ENCODE measurements at places on chromosomes 7 and 10. TPM values are rescaled to one million over a fixed set of nuclear protein-coding genes. Genes with fewer than 3 reads are reported as not detected.
A peak's percentile ranks its signal among the peaks of the same experiment; 100 is the strongest.

GRCh38 chr10:60187691-60188090 lies 202.0 kb downstream of the ANK3 start:
- DNase-seq, result no peak

The FBXL13 gene
- total RNA-seq, result 2.5 TPM

- peak; percentile 64 for DNase-seq
Observed at GRCh38 chr7:27520815-27521790, 141.6 kb downstream of the HIBADH start.

The CYP3A4 gene
- total RNA-seq, result not detected

The PRTFDC1 gene
- total RNA-seq, result 4.7 TPM

DNA sequence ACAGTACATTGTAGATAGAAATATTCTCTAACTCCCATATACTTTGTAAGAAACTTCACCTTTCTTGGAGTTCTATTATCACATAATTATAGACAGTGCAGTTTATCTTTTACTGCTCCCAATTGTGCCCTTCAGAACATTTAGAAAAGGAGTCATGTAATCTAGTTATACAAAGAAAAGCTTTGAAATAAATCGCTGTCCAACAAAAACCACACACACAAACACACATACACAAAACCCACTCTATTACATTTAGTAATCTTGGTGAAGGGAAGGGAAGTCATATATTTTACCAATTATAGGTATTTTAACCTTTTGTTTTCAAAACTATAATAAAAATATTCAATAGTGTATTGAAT lies 26.9 kb downstream of the ARL4A start:
- no peak for DNase-seq

DNA sequence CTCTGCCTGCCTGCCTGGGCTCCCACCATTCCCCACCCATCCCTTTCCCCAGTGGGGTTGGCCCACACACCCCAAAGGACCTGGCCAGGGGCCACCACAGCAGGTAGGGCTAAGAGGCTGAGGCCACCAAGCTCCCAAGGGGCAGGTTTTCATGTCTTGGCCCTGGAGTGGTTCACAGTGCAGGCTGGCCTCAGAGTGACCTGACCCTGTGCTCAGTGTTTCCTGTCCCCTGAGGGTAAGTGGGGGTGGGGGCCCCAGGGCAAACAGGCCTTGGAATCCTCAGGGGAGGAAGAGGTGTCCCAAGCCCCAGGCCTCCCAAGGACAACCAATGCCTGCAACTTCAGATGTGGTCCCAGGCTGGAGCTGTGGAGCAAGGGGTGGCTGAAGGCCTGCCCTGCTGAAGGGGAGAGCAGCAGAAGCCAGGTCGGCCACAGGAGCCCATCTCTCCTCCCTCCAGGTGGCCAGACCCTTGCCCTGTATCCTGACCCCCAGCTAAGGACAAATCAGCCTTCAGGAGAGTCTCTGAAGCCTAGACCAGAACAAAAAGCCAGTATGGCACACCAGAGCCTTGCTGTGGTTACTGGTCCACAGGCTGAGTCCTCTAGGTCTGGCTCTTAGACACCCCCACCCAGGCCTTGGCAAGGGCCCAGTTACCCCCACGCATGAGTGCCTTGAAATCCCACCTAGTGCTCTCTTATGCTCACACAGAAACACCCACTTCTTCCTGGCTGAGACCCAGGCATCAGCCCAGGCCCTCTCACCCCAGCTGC lies 27.6 kb downstream of the POLL start:
- no peak for DNase-seq

GRCh38 chr10:3769556-3769955 lies 15.5 kb downstream of the KLF6 start:
- DNase-seq, result no peak

GRCh38 chr10:59177031-59177797 lies 771 bp downstream of the PHYHIPL start:
- DNase-seq, result no peak

The RTKN2 gene
- 0.22 TPM for total RNA-seq

GRCh38 chr7:88866265-88866863 lies 70.8 kb upstream of the TEX47 start:
- no peak for DNase-seq

- DNase-seq, result no peak
Observed at GRCh38 chr7:143960813-143961610, 6.4 kb downstream of the OR2F1 start.

- no peak for DNase-seq
Observed at GRCh38 chr7:91151916-91152315, 112.3 kb upstream of the FZD1 start.

- DNase-seq, result no peak
Observed at GRCh38 chr7:127961786-127962453, 69.3 kb downstream of the LRRC4 start.

The ANKRD16 gene
- 10.0 TPM for total RNA-seq

The ARF5 gene
- 81.7 TPM for total RNA-seq

The OR2A1 gene
- 0.22 TPM for total RNA-seq

The ATAD1 gene
- total RNA-seq, result 59.5 TPM

DNA sequence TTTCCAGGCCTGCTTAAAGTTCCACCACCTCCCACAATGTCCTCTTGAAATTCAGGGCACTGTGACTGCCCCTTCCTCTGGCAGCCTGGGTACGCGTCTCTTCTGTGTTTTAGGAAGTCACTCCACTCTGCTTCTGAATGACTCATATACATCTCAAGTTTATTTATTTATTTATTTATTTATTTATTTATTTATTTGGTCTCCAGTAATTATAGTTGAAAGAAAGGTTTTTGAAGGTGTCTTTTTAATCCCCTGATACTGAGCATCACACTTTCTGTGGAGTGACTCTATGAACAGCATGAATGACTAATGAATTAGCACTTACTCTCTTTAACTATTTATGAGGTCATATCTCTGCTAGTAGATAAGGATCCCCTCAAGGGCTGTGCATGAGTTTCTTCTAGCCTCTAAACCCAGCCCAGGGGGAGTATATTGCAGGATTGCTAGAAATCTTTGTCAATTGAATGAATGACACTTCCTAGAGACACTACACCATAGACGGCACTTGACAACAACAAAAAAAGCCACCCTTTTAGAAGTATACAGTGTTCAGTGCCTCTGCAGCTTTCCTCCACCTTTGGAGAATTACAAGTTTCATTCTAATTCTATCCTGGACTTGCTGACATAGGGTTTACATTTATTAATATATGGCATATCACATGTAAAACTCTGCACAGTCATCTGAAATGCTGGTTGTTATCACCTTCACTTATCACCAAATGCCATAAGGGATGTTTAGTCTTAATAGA lies 2.1 kb downstream of the MACC1 start:
- no peak for DNase-seq

DNA sequence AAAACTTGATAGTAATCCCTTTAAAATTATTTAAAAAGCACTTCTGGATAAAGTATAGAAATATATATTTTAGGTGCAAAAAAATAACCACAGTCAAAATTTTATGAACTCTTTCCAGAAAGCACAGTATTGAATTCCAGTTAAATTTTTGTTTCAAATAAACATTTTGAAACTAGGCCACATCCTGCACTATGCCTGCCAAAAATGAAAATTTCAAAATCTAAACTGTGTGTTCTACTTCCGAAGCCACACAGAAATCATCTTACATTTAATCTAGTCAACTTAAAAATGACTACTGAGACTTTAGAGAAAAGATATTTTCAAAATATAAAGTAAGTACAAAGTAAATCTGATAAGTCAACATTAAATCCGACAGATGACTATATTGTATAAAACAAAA lies 50.0 kb downstream of the MAGI2 start:
- DNase-seq, result no peak

DNA sequence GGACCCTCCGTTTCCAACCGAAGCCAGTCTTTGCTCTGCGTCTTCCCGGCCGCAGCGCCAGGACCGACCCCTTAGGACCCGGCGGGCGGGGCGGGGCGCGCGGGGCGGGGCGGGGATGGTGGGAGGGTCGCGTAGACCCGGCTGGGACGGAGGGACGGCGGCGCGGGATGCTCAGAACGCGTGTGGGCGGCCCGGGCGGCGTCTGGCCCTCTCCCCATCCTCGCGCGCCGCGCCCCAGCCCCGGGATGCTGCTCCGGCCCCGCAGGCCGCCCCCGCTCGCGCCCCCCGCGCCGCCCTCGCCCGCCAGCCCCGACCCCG lies at the start of gene UTF1:
Gene UTF1 (plus strand): TSS at position 174 of the 318 bp plus-strand sequence. CDS start 72 bp downstream, at position 246.
- DNase-seq, result no peak

DNA sequence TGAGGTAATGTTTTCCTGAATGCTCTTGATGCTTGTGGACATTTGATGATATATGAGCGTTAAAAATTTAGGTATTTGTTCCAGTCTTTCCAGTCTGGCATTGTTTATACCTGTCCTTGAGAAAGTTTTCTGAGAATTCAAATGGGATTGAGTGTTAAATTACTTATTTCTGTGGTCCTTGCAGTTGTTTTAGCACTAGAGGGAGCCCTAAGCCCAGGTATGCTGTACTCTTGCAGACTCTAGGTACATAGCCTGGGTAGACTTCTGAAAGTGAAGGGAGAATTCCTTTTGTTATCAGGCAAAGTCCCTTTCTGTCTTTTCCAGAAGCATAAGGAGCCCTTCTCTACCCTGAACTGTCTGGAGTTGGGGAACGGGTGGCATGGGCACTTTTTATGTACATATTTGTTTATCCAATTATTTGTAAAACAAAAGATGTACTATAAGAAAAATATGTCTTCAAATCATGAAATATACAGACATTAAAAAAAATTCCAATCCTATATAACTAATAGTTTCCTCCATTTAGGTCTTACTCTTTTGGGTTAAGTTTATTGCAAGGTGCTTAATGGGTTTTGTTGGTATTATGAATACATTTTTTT lies 262.1 kb downstream of the ATRNL1 start:
- DNase-seq, result no peak

- no peak for DNase-seq
Observed at GRCh38 chr7:37050801-37051200, 326.5 kb upstream of the AOAH start.

DNA sequence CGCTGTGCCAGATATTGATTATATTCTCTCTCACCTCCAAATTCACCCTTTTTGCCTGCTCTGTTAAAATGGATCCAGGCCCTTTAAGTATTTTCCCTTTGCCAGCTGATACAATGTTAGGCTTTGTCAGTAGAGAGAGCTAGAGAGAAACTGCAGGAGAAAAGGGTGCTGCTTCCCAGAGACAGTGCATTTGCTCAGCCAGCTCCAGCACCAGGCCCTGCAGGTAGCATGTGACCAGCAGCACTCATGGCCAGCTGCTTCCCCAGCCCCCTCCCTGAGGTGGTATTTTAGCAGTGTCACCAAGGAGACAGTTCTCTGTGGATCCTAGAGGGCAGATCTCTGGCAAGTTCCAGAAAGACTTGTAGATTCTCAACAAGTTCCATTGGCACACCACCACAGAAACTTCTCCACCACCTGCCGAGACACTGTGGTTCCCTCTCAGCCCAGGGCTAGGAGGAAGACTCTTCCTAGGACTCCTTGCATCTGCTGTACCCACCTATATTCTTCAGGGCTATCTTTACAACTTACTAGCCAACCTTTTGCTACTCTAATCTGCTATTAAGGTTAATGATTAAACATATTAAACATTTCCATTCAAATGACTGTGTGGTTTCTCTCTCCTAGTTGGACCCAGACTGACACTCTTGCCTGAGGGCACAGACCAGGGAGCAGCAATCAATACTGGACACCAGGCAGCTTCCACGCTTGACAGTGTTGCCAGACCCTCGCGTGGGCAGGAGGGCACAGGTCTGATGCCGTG lies 35.6 kb upstream of the ADAM12 start:
- no peak for DNase-seq

The FGL2 gene
- total RNA-seq, result 269 TPM

The TCAF2 gene
- 2.5 TPM for total RNA-seq

- DNase-seq, result no peak
Observed at GRCh38 chr7:139901901-139902300, 72.8 kb downstream of the TBXAS1 start.

The MET gene
- 60.7 TPM for total RNA-seq

- no peak for DNase-seq
Observed at GRCh38 chr10:115963848-115964247, 309.2 kb downstream of the GFRA1 start.

Measured in sciatic nerve (tissue), 2 donors.